RKO (cell line): ENCODE measurements at places on chromosomes 2 and 18.

DNA sequence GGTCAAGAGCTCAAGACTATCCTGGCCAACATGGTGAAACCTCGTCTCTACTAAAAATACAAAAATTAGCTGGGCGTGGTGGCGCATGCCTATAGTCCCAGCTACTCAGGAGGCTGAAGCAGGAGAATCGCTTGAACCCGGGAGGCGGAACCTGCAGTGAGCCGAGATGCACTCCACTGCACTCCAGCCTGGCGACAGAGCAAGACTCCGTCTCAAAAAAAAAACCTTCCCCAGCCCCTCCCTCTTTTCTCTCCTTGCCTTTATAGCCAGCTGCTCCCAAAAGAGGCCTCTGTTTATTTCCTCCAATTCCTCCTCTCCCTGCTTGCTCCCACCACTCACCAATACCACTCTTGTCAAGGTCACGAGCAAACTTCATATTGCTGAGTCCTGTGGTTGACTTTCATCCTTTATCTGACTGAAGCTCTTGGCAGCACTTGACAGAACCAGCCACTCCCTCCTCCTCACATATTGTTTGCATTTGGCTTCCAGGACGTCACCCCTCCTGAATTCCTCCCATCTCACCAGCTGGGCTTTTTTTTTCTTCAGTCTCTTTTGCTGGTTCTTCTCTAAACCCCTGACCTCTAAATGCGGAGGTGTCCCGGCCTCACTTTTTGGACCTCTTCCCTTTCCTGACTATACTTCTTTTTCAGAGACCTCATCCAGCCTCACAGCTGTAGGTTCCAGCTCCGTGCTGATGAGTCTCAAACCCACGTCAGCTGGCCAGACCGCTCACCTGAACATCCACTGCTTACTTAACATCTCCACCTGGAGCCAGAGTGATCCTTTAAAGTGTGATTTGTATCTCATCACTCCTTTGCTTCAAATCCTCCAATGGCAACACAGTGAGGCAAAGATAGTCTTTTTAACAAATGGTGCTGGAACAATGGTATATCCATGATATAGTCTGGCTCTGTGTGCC lies 84.6 kb upstream of the CAB39 start:
- DNase-seq = no peak

DNA sequence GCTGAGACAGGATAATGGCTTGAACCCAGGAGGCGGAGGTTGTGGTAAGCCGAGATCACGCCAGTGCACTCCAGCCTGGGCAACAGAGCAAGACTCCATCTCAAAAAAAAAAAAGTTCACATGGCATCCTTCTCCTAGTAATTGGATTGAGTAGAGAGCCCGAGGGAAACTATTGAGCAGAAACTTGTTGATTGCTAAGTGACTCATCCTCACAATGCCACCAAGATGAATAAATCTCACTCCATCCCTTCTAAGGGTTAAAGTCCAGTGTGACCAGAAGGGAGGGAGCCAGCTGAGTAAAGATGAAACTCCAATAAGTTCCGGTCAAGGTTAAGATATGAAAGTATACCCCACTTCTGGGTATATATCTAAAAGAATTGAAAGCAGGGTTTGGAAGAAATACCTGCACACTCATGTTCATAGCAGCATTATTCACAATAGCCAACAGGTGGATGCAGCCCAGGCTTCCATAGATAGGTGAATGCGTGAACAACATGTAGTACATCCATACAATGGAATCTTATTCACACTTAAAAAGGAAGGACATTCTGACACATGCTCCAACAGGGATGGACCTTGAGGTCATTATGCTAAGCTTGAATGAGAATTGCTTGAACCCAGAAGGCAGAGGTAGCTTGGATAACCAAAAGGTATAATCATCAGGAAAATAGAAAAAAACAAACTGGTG lies 13.0 kb upstream of the FHL2 start:
- DNase-seq = no peak

GRCh38 chr2:45647986-45648520 lies 3.4 kb upstream of the PRKCE start:
- DNase-seq = no peak

- peak; percentile 4 for DNase-seq
Measured at GRCh38 chr2:191262436-191262835, 17.2 kb downstream of the MYO1B start.

DNA sequence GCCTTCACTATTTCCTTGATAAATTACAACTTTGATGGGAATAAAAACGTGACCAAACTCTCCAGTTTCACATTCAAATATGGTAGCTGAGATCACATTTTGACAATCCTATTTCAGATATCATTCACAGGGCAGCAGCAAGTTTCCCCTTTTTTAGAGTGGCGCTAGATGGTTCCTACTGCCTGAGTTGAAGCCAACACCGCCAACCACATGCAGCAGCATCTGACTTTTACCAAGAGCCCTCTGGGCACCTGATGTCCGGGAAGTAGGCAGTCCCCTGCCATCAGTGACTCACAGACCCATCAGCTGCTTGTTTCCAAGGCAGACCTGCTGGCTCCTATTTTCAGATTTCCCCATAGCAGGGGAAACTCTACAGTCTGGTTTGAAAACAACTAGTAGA lies 4.0 kb upstream of the MREG start:
- DNase-seq = no peak

GRCh38 chr18:71849407-71849806 lies 694.7 kb downstream of the CBLN2 start:
- no peak for DNase-seq
